Ureter (tissue), 1 donor: ENCODE measurements at places on chromosomes 4 and X. TPM values are rescaled to one million over a fixed set of nuclear protein-coding genes. Genes with fewer than 3 reads are reported as not detected.

TSPAN6 gene
- 115 TPM for total RNA-seq

CYTL1 gene
- total RNA-seq = 3.0 TPM

ADGRG4 gene
- total RNA-seq = 1.0 TPM

UGT2A1 gene
- total RNA-seq = not detected

SYTL5 gene
- 8.2 TPM for total RNA-seq

GPR143 gene
- 3.7 TPM for total RNA-seq

CTAG1A gene
- total RNA-seq = not detected

STARD8 gene
- total RNA-seq = 10.9 TPM

GPR173 gene
- 7.6 TPM for total RNA-seq

COL25A1 gene
- 3.4 TPM for total RNA-seq

CLIC2 gene
- 16.7 TPM for total RNA-seq

EPHA5 gene
- total RNA-seq = not detected

HSFX3 gene
- not detected for total RNA-seq

NAA11 gene
- total RNA-seq = not detected

RIBC1 gene
- total RNA-seq = 1.2 TPM

PABPC1L2B gene
- not detected for total RNA-seq

RHOXF2 gene
- total RNA-seq = not detected

USP17L15 gene
- not detected for total RNA-seq

CSAG1 gene
- total RNA-seq = not detected

CCDC110 gene
- 2.3 TPM for total RNA-seq

CNKSR2 gene
- 2.3 TPM for total RNA-seq
